Endothelial cell (in vitro differentiated cells): ENCODE measurements at places on chromosomes 6 and 20. TPM values are rescaled to one million over a fixed set of nuclear protein-coding genes. Genes with fewer than 3 reads are reported as not detected.
A peak's percentile ranks its signal among the peaks of the same experiment; 100 is the strongest.

The JPH2 gene
- 0.80 TPM for total RNA-seq

The PRKN gene
- 5.1 TPM for total RNA-seq

The PLEKHG1 gene
- 135 TPM for total RNA-seq

The PROKR2 gene
- total RNA-seq: not detected

DNA sequence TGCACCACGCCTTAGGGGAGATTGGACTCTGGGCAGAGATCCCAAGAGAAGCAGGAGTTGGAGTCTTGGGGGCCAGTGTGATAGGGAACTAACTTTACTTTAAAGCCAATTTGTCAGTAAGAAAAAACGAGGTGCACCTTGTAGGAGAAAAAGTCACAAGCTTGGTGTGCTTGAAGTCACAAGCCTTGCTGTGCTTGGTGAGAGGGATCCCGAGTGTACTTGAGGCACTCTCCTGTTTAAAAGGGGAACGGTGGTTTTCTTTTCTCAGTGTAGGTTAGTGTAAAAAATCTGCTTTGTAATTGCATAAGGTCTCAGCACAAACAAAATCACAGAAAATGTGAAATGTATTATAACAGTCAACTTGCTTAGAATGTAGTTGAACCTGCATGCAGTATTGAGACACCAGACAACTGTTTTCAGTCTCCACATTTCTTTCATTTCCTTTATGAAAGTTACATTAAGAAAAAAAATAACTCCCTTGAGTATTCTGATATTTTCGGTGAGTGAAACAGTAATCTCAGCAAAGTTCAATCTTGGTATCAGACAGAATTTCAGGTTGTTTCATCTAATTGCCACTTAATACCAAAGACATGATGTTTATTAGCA lies 111.1 kb upstream of the DUSP22 start:
- no peak overlapping the region for H3K27ac ChIP-seq
- peaks cover 2% of the 10 kb centered on the region for H3K27me3 ChIP-seq
- H3K4me1 ChIP-seq: no peaks in the 10 kb centered on the region
- no peaks in the 10 kb centered on the region for H3K36me3 ChIP-seq
- H3K4me3 ChIP-seq: no peak overlapping the region

DNA sequence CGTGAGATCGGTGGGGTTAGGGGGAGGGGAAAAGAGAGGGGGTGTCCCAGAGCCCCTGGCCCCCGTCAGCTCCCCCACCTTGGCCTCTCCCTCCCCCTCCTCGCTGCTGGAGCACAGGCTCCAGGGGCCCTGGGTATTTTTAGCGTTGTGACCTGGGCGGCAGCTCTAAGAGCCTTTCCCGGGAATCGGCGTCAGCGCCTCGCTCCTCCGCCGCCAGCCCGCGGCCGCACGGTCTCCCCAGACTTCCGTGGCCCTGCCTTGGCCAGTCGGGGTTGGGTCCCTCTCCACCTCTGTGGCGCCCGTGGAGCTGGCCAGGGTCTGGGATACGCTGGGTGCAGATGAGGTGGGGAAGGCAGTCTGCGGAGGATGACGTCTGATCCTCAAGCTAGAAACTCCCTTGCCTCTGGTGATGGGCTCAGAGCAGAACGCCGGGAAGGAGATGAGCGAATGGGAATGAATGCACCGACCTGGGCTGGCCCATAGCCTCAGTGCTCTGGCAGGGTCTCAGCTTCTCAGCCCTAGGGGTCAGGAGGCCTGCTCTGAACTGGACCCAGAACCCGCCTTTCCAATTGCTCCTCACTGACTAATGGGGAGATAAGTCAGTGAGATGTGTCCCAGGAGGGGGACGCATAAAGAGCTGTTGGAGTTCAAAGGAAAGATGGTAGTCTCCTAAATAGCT lies 883 bp upstream of the DBNDD2 start:
- no peak overlapping the region for H3K27ac ChIP-seq
- H3K4me3 ChIP-seq: peak overlapping the region; percentile 69
- H3K27me3 ChIP-seq: peaks cover 22% of the 10 kb centered on the region
- peak; percentile 30 for DNase-seq

- no peaks in the 10 kb centered on the region for H3K36me3 ChIP-seq
- peaks cover 2% of the 10 kb centered on the region for H3K27me3 ChIP-seq
These were observed 42.4 kb upstream of the PLCB1 start for GRCh38 chr20:8089668-8090067.

DNA sequence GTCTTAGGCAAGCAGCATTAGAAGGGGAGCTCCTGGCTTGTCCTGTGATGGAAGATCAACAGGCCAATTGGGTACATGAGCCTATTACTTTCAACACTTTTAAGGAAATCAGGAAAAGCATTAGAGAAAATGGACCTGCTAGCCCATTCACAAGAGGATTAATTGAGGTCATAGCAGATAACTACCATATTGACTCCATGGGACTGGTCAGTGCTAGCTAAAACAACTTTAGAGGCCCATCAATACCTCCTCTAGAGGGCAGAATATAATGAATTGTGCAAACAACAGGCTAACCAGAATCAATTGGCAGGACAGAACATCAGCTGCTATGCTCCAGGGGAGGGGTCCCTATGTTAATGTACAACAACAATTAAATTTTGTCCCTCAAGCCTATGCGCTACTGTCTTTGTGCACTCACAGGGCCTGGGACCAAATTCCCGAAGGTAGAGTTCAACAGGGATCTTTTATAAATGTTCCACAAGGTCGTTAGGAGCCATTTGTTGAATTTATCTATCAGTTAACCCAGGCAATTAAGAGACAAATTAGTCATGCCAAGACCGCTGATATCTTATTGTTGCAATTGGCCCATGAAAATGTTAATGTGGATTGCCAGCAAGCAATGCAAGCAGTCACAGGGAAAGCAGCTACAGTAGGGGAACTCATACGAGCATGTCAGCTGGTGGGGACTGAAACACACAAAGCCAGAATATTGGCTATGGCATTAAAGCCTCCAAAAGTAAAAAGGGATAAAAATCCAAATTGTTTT lies 106.6 kb upstream of the BTN3A2 start:
- H3K4me1 ChIP-seq: peaks cover 5% of the 10 kb centered on the region
- H3K4me3 ChIP-seq: no peak overlapping the region
- no peak for DNase-seq
- H3K36me3 ChIP-seq: no peaks in the 10 kb centered on the region
- no peak overlapping the region for H3K27ac ChIP-seq

GRCh38 chr6:82693094-82693493 lies 329.5 kb downstream of the TPBG start:
- no peaks in the 10 kb centered on the region for H3K4me1 ChIP-seq
- DNase-seq: no peak
- no peaks in the 10 kb centered on the region for H3K36me3 ChIP-seq

GRCh38 chr6:125480571-125480970 lies 178.8 kb upstream of the HDDC2 start:
- no peaks in the 10 kb centered on the region for H3K36me3 ChIP-seq
- H3K4me1 ChIP-seq: peaks cover 11% of the 10 kb centered on the region
- no peak overlapping the region for H3K4me3 ChIP-seq
- DNase-seq: no peak
- peaks cover under 1% of the 10 kb centered on the region for H3K27me3 ChIP-seq
- no peak overlapping the region for H3K27ac ChIP-seq

DNA sequence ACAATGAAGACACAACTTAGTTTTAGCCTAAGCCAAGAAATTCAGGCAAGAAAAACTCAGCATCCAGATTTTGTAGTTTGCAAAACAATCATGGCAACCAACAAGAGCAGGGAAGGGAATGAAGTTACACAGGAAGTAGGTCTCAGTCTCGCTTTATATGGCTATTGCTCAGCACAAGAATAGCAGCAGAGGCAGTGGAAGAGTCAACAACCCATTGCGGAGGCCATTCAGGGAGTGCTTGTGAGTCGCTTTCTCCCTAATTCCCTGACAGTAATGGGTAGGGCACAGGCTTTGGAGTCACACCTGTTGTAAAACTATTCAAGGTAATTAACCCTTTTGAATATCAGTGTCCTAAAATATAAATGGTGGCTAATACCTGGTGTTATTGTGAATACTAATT lies 238.5 kb downstream of the HDGFL1 start:
- no peak overlapping the region for H3K27ac ChIP-seq
- H3K27me3 ChIP-seq: no peaks in the 10 kb centered on the region
- H3K4me3 ChIP-seq: no peak overlapping the region
- no peak for DNase-seq
- H3K36me3 ChIP-seq: no peaks in the 10 kb centered on the region
- H3K4me1 ChIP-seq: no peaks in the 10 kb centered on the region

- peaks cover 9% of the 10 kb centered on the region for H3K27me3 ChIP-seq
- no peaks in the 10 kb centered on the region for H3K36me3 ChIP-seq
- no peak for DNase-seq
These were observed 696 bp upstream of the SUPT3H start for GRCh38 chr6:45378334-45378926.

DNA sequence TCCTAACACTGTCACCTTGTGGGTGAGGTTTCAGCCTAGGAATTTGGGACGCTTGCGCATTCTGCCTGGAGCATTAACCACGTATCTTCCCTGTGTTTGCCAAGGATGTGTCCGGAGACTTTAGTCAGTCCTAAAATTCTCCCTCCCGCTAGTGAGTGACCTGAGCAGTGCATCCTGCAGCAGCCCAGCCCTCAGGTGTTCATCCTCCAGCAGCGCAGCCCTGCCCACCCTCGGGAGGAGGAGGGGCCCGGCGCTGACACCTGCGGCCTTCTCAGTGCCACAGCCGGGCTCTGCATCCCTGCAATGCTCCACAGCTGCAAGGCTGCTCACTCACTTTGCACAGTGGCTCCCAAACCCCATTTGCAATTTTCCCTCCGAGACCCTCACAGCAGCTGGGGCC lies 79.5 kb downstream of the ERMARD start:
- H3K36me3 ChIP-seq: no peaks in the 10 kb centered on the region
- peaks cover 6% of the 10 kb centered on the region for H3K27me3 ChIP-seq
- H3K4me3 ChIP-seq: no peak overlapping the region
- no peak for DNase-seq
- H3K27ac ChIP-seq: no peak overlapping the region

GRCh38 chr20:49282584-49283171 lies 4.8 kb upstream of the ZNFX1 start:
- H3K36me3 ChIP-seq: peaks cover 94% of the 10 kb centered on the region
- peaks cover 29% of the 10 kb centered on the region for H3K27me3 ChIP-seq
- H3K4me3 ChIP-seq: peak overlapping the region; percentile 99
- peaks cover 66% of the 10 kb centered on the region for H3K4me1 ChIP-seq
- H3K27ac ChIP-seq: peak overlapping the region; percentile 97

DNA sequence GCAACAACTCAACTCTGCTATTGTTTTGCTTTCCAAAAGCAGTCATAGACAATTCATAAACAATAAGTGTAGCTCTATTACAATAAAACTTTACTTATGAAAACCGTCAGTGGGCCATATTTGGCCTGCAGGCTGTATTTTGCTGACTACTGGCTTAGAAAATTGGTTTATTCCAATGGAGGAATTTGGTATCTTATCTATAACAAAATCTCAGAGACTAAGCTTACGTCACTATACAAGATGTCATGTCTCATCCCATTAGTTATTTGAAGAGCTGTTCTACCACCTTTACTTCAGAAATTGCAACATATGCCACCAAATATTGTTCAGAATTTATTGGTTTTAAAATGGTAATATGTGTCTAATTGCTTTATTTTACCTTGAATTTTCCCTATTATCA lies 436.9 kb downstream of the HTR1B start:
- no peaks in the 10 kb centered on the region for H3K36me3 ChIP-seq
- no peak for DNase-seq
- peaks cover 1% of the 10 kb centered on the region for H3K27me3 ChIP-seq
- H3K27ac ChIP-seq: no peak overlapping the region

DNA sequence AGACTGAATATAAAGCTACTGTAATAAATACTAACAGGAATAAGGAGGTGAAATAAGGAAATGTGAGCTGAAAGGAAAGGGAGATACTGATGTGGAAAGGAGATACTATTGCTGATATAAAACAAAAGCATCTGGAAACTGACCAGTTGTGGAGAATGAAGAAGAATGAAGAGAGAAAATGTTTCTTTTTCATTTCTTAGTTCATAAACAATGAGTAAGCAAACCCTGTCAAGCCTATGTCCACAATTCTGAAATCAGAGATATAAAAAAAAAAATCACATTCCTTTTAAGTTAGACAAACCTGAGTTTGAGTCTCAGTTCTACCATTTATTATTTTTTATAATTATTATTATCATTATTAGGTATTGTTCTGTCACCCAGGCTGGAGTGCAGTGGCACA lies 121.6 kb upstream of the GJE1 start:
- no peak overlapping the region for H3K27ac ChIP-seq
- H3K36me3 ChIP-seq: no peaks in the 10 kb centered on the region
- no peak overlapping the region for H3K4me3 ChIP-seq
- DNase-seq: no peak
- H3K4me1 ChIP-seq: peaks cover 16% of the 10 kb centered on the region
